ENCODE measurements at places on chromosomes 3 and 15. TPM values are rescaled to one million over a fixed set of nuclear protein-coding genes. Genes with fewer than 3 reads are reported as not detected.

CDHR4 gene
- total RNA-seq = not detected

RTP3 gene
- not detected for total RNA-seq

TRIM42 gene
- total RNA-seq = not detected

MTHFS gene
- total RNA-seq = 25.4 TPM

GRAMD1C gene
- total RNA-seq = 7.3 TPM

HGD gene
- 2.5 TPM for total RNA-seq

PLA2G4B gene
- total RNA-seq = 10.7 TPM

GRCh38 chr3:96813820-96814650 is at the start of gene EPHA6:
EPHA6 (plus strand) TSS chr3:96814594.
- DNase-seq = peak; percentile 74

DNA sequence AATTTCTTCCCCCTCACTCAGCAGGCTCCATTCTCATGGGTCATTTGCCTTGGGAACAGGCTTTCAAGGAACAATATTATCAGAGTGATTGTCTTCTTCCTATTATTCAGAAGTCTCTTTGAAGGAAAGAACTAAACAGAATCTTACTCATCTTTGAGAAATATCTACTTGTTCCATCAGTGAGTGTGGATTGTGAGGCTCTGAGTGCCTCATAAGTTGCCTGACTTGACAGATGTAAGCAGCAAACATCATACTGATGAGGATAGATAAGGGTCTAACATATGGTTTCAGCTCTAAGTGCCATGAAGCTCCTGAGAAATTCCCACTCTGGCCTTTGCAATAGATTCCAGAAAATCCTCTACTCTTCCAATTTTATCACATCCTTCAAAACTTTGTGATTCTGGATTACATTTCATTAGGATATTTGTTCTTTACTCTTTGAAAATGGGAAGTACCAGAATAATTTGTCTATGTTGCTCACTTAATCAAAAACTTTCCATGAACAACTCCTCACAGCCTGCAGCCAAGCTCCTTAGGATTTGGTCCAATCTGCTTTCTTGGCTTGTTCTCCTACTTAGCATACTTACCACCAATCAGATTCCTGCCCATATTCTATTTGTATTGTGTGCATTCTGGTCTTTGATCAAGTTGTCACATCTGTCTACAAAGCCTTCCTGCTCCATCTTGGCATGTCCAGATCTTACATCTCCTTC is 120.1 kb downstream of the RPL22L1 start:
- no peak for DNase-seq

DNA sequence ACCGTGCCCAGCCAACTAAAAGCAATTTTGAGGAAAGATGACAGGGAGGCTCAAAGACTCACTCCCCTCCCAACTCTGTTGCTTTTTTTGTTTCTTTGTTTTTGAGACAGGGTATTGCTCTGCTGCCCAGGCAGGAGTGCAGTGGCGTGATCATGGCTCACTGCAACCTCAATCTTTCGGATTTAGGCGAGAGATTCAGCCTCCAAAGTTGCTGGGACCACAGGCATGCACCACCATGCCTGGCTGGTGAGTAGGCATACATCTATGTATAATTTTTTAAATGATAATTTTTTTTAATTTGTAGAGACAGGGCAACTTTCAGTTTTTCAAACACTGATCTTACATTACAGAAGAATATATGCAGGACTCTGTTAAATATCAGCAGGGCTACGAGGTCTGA is 15.8 kb upstream of the THUMPD3 start:
- no peak for DNase-seq

DNA sequence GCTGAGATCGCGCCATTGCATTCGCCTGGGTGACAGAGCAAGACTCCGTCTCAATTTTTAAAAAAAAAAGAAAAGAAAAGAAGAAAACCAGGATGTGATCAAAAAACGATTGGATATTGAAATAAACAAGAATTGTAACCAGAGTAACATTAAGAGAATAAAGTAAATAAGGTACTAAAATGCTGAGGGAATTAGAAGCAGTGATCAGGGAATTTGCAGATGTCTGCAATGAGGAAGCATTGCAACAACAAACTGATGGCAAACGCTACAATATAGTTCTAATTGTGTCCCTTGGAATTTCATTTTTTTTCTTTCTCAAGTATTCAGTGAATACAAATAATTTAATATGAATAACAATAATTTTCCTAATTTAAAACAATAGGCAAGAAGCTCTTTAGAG is 1077.5 kb downstream of the TBL1XR1 start:
- no peak for DNase-seq

GRCh38 chr15:31207246-31207645 is 105.7 kb upstream of the TRPM1 start:
- no peak for DNase-seq

GRCh38 chr3:159796744-159797143 is 191.9 kb upstream of the IL12A start:
- peak; percentile 41 for DNase-seq

GRCh38 chr3:187315872-187316271 is 24.3 kb upstream of the MASP1 start:
- DNase-seq = no peak

- DNase-seq = no peak
Measured at GRCh38 chr3:171704002-171704401, 106.3 kb downstream of the PLD1 start.

GRCh38 chr3:53151465-53151864 is 9.5 kb upstream of the PRKCD start:
- no peak for DNase-seq

DNA sequence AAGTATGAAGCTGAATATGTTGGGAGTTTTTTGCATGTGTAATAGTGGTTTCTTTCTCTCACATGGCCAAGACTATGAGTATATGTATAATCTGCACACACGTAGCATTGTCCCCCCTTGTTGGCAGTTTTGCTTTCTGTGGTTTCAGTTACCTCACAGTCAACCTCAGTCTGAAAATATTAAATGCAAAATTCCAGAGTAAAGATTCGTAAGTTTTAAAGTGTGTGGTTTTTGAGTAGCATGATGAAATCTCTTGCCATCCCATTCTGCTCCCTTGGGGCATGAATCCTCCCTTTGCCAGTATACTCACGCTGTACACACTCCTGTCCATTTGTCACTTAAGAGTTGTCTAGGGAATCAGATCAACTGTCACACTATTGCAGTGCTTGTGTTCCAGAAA is 742.0 kb upstream of the CCDC54 start:
- no peak for DNase-seq

DNA sequence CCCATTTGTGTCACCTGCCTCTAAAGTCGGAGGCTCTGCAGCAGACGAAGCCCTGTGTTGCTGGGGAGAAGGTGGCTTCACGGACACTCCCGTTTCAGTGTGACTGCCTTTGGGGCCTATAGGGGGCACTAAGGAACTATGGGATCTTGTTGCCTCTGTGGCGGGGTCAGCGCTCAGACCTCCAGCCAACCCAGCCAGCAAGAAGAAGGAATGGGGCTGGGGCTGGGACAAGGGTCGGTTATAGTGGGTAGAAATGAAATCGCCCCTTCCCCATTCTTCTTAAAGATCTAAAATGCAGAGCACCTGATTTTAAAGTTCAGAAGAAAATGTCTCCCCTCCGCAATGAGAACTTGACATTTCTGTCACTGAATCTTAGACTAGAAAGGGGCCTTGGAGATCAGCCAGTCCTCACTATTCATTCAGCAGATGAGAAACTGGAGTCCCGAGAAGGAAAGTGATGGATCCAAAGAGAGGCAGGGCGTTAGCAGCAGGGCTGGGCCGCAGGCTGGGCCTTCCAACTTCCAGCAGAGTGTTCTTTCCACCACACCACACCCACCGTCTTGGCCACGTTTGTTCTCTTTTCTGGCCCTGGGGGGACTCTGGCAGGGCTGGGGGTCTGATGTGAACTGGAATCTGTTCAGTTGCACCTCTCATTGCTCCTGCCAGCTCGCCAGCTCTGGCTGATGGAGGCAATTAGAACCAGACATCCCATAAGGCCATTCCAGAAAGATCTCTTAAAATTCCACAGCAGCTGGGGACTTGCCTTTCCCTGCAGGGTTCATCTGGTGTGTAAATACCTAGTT is 195.4 kb downstream of the OPA1 start:
- DNase-seq = peak; percentile 92

- DNase-seq = peak; percentile 12
Measured at GRCh38 chr3:40099871-40100270, 209.6 kb upstream of the EIF1B start.

DNA sequence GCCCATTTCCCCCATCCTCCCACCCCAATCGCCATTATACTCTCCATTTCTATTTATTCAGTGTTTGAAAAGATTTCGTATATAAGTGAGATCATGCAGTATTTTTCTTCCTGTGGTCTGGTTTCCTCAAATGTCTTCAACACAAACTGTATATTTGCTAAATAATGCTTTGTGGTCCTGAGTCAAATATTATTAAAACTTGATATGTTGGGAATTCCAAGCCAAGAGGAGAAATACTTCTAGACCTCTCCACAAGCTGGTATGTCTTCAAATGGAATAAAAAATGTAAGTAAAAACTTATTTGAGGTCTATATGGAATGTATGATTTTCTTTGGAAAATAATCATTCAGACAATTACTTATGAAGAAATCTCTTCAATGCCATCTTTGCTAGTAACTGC is 122.5 kb upstream of the TSC22D2 start:
- no peak for DNase-seq

DNA sequence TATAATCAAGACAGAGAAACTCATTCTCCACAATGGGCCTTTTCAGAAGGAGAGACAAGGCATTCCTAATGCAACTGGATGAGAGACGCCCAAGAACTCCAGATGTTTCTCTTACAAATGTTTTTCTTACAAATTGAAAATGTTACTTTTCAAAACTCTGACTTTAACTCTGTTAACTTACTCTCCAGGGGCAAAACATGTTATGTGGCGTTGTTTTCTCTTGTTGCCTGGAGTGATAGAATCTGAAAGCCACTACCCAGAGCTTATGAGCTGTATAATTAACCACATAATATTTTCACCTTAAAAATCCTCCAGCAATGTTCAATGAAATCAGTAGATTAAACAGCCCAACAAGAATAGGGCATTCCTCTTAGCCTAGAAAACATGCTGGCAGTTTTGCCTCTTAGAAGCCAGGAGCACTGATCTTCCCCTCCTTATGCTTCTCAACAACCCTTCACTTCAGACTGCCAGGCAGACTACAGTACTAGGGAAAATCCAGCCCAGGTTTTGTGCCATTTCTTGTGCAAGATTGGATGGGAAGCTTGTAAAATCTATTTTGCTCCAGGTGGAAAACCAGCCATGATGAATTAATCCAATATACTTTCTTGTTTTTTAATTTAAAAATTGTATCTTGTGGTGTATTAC is 186.7 kb upstream of the GADL1 start:
- DNase-seq = peak; percentile 42

GRCh38 chr3:71710906-71711494 is 14.2 kb downstream of the EIF4E3 start:
- DNase-seq = peak; percentile 66

DNA sequence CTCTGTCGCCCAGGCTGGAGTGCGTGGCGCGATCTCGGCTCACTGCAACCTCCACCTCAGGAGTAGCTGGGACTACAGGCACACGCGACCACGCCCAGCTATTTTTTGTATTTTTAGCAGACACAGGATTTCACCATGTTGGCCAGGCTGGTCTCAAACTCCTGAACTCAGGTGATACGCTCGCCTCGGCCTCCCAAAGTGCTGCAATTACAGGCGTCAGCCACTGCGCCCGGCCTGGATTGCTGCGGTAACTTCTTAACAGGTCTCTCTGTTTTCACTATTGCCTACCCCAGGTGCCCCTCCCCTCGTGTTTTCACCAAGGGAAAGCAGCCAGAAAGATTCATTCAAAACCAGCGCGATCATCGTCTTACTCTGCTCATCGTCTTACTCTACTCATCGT is 10.5 kb downstream of the ADAMTS7 start:
- DNase-seq = no peak

GRCh38 chr3:179766416-179767133 is 113.7 kb downstream of the USP13 start:
- no peak for DNase-seq

- DNase-seq = no peak
Measured at GRCh38 chr3:122074621-122075265, 19.6 kb downstream of the CD86 start.

DNA sequence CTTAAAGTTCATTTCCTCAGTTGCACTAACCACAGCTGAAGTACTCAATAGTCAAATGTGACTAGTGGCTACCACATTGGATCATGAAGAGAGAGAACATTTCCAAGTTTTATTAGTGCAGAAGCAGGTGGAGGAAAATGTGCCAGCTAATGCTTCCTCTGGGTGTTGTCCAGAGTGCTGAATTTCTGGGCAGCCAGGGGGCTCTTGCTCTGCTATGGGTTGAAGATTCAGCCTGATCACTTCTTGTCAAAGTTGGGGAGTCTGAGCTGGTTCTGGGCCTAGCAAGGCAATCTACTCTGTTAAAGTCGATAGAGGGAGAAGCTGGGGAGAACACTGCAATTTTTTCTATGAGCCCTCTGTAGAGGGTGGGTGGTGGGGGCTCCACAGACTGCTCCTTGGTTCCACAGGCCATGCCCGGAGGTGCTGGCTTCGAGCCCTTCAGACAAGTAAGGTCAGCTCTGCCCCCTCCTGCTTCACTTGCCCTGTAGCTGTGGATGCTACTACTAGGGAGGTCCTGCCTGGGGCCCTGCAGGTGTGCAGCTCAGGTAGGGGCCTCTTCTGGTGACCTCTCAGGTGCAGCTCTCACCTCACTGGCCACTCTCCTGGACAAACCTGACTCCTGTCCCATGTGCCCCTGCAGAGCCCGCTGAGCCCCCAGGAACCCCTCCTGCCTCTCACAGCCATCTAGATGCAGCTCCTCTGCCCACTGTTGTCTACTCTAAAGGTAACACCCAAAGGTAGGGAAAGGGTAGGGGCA is 8.2 kb downstream of the ALG3 start:
- DNase-seq = peak; percentile 73

GRCh38 chr3:69420781-69421520 is 35.1 kb upstream of the FRMD4B start:
- no peak for DNase-seq

GRCh38 chr15:60964527-60964926 is 264.6 kb downstream of the RORA start:
- no peak for DNase-seq

DNA sequence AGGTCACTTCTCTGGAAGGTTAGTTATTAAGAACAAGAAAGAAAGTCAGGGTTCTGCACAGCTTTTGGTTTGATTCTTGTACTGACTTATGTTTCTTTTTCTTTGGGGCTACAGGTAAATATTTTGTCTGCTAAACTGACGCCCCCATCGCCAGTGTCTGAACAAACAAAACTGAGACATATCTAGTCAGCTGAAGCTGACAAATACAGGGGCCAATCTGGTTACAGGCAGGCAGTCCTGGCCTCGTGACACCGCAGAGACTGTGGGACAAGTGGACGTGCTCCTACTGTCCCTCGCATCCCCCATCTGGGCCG is 4.6 kb upstream of the RPL14 start:
- DNase-seq = no peak

DNA sequence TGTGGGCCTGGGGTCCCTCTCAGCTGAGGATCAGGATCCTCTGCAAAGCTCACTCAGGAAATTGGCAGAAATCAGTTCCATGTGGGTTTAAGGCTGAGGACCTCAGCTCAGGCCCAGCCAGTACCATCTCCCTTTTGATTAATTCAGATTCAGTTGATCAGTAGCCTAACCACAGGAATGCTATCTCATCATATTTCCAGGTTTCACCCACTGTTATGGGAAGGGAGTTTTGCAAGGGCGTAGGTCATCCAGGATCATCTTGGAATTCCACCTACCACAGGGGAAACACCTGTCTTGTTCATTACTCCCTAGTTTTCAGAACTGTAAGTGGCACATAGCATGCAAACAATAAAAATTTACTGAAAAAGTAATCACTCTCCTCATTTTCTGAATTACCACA is 399.5 kb upstream of the CNTN3 start:
- DNase-seq = no peak

Data from tongue (tissue), 3 donors.